ENCODE measurements at places on chromosomes 4 and X. TPM values are rescaled to one million over a fixed set of nuclear protein-coding genes. Genes with fewer than 3 reads are reported as not detected.

- DNase-seq = no peak
Measured at GRCh38 chr4:56115898-56116297, 167.2 kb downstream of the CEP135 start.

GRCh38 chrX:106726485-106727437 lies at the start of gene RNF128:
RNF128 (plus strand) TSS chrX:106726701; CDS start chrX:106726914, 213 bp downstream.
- DNase-seq = no peak

- no peak for DNase-seq
Measured at GRCh38 chr4:165085946-165086345, 26.7 kb downstream of the TMEM192 start.

Gene APLN
- polyA plus RNA-seq = 273 TPM

Gene SHOX
- not detected for polyA plus RNA-seq

GRCh38 chr4:72348701-72349100 lies 220.3 kb downstream of the ADAMTS3 start:
- no peak for DNase-seq

Gene RTL5
- polyA plus RNA-seq = 0.99 TPM

DNA sequence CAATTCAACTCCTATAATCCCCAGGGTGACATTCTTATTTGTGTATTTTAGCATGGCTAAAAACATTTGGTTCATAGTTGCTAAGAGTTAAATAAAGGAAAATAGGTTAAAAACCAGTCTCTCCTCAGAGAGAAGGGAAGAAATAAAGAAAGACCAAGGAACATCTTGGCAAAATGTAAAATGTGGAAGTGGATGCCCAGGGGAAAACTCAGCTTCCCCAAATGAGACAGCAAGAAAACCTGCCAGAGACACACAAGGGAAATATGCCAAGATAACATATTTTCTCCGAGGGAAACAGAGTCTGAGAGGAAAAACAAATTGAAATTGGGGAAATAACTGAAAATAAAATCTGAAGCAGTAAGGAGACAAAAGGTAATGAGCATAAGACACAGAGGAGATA lies 1569.3 kb downstream of the PCDH18 start:
- no peak for DNase-seq

- DNase-seq = peak; percentile 1
Measured at GRCh38 chrX:12115377-12115776, 22.9 kb upstream of the FRMPD4 start.

Gene MYOZ2
- 0.11 TPM for polyA plus RNA-seq

Gene RASSF6
- polyA plus RNA-seq = not detected

Gene VCX3B
- polyA plus RNA-seq = not detected

Gene CLCN4
- 7.6 TPM for polyA plus RNA-seq

DNA sequence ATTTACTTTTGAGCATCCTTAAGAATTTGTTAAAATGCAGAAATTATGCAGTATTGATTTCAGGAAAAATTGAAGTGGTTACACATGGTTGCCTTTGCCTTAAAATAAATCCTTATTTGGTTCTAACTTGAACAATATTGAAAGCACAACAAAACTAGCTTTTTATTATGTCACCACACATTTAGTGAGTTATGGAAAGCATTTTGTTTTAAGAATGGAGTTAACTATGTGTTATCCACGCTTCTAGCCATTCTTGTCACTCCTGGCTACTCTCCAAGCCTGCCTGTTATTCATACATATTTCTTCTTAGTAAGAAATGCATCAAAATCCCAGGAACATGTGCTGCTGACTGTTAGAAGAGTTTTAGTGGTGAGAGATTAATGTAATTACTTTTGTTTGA lies 73.9 kb downstream of the FAT4 start:
- DNase-seq = peak; percentile 82

- DNase-seq = no peak
Measured at GRCh38 chr4:118141240-118141639, 107.0 kb downstream of the NDST3 start.

Gene INTU
- 1.2 TPM for polyA plus RNA-seq

Gene PGAM4
- 0.18 TPM for polyA plus RNA-seq

GRCh38 chrX:151754047-151754429 lies 19.5 kb downstream of the CNGA2 start:
- no peak for DNase-seq

Gene COPS4
- polyA plus RNA-seq = 29.8 TPM

DNA sequence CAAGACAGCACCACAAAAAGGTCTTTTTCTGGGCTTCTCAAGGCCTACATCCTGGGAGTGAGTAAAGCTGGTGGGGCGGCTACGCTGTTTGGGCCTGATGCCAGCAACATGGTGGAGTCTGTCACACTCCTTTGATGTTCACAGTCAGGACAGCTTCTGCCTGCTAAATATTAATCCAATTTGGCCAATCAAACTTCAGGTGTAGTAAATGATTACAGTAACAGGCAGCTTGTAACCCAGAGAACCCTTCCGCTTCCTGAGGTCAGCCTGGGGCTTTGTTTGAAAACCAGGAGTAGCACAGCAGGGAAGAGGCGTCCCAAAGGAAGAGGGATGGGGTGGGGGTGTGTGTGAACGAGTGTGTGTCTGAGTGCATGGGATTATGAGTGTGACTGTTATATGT lies 220.4 kb downstream of the MAML3 start:
- DNase-seq = no peak

Gene MMRN1
- 143 TPM for polyA plus RNA-seq

DNA sequence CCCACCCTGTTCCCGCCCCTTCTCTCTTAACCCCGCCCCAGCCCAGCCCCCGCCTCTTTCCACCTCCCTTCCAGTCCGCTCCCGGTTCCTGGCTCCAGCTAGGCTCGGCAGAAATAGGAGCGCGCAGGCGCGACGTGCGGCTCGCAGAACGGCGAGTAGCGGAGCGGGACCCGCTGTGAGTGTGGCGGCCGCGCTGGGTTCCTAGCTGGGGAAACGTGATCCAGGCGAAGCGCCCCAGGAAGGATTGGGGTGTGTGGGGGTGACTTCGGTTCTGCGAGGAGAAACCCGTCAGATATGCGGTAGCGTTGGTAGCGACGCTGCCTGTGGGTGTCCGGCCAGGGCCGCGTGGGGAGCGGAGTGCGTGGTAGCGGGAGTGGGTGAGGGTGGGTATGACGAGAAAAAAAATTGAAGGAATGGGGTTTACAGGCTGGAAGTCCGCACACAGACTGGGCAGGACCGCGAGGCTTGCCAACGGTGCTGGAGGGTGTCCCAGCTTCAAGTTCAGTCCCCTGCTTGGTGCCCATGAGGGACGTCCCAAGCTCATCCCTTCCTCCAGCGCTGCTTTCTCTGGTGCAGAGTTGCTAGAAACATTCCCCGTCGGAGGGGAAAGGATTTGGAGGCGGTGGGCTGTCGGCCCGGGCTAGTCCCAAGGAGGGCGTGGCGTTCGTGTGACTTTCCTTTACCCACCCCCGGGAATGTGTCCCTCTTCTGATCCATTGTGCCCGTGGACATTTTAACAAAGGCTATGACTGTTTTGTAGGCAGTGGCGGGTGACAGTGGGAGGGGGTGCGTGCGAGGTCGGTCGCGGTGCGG lies at the start of gene PRRG1:
Gene PRRG1 (plus strand): TSS at position 144 of the 813 bp plus-strand sequence. CDS start 56,886 bp downstream, outside the sequence.
- DNase-seq = peak; percentile 77

Gene UGDH
- 41.3 TPM for polyA plus RNA-seq

DNA sequence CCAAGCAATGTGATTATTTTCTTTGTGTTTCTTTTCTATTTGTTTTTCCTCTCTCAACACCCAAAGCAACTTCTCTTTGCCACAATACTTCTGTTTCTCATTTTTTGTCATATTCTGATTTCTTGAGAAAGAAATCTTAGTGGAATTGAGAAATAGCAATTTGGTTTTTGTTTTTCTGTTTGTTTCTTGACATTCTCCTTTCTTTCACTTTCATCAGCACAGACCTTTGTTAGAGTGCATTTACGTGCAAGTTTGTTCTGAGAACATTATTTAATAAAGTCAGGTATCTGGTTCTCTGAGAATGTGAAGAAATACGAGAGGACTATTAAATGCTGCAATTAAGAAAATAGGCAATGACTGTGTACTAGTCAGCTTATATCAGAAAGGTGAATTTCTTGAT lies 608.1 kb upstream of the AADAT start:
- no peak for DNase-seq

DNA sequence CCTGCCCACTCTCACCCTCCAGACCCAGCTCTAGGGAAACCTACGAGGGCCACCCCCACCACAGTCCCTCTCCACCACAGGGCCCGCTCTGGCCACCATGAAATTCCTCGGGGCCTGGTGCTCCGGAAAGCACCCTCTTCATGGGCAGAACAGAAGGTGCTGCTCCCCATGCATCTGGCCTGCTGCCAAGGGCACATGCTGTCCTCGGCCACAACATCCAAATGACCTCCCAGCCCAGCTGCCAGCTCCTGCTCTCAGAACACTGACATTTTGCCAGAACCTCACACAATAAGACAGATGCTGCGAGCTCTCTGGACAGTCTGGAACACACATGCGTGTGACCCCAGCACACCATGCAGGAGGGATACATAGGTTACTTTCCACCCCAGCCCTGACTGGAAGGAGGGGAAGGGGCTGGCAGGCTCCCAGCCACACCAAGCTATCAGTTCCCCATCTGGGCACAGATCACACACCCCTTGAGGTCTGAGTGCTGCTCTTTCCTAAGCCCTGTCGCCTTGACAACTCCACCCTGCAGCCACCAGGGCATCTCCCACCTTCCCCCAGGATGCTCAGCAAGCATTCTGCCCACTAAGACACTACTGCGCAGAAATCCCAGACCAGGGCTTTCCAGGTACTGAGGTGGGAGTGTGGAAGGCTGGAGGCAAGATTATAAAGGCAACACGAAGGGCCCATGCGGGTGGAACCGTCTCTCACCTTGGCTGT lies 5.8 kb downstream of the CCNQ start:
- DNase-seq = no peak

DNA sequence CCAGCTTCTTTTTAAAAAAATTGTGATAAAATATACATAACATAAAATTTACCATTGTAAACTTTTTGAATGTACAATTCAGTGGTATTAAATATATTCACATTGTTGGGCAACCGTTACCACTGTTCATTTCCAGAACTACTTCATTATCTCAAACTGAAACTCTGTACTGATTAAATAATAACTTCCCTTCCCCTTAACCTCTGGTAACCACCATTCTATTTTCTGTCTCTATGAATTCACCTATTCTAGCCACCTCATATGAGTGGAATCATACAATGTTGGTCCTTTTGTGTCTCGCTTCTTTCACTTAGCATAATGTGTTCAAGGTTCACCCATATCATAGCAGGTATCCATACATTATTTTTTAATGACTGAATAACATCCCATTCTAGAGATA lies 8.3 kb downstream of the GPR50 start:
- DNase-seq = no peak

Gene VCX3A
- polyA plus RNA-seq = not detected

DNA sequence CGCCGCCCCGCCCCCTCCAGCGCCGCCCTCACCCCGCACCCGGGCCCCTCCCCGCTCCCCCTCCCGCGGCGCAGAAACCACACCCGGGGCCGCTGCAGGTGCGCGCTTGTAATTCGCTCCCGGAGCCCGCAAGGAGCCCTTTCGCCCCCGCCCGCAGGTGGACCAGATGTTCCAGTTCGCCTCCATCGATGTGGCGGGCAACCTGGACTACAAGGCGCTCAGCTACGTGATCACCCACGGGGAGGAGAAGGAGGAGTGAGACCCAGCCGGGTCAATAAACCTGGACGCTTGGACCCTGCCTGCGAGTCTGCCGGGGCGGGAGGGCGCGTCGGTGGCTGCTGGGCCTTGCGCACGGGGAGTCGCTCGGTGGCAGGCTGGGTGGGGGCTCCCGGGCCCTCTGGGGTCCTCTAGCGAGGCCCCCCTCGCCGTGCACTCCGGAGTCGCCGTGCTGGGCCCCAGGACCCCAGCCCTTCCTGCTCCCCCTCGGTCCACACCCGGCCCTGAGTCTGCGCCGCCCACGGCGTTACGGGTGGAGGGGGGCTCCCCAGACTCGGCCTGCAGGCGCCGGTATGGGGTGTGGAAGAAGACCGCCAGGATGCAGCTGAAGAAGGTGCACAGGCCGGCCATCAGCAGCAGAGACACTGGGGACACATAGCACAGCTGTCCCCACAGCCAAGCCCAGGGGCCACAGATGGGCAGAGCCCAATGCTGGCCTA lies 7.1 kb downstream of the SLC49A3 start:
- DNase-seq = no peak

Gene TMEM154
- 5.1 TPM for polyA plus RNA-seq

GRCh38 chrX:19683817-19684216 lies 168.5 kb upstream of the MAP3K15 start:
- no peak for DNase-seq

Gene WDFY3
- 42.7 TPM for polyA plus RNA-seq

GRCh38 chr4:30912098-30912714 lies 192.0 kb downstream of the PCDH7 start:
- no peak for DNase-seq

Gene SPANXD
- not detected for polyA plus RNA-seq

Gene GABRB1
- not detected for polyA plus RNA-seq

Gene F8A3
- not detected for polyA plus RNA-seq

Gene MAGEC2
- polyA plus RNA-seq = not detected

Gene MAGEA10
- polyA plus RNA-seq = not detected

DNA sequence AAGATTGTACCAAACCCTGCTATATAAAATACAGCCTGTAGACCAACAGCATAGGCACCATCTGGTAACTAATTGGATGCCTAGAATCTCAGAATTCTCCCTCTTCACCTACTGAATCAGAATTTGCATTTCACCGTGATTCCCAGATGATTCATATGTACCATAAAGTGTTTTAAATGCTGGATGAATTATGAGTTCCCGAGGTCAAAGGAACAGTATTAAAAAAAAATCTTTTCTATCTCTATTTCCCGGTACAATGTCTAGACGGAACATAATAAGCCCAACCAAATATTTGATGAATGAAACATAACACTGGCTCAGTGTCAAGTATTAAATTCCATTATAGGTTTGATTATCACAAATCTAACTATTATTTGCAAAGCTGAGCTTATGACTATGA lies 280.0 kb downstream of the ANKRD50 start:
- DNase-seq = peak; percentile 94

Gene FAM9C
- polyA plus RNA-seq = not detected

GRCh38 chrX:139178980-139179379 lies 351.6 kb upstream of the F9 start:
- DNase-seq = no peak

Gene HELT
- polyA plus RNA-seq = not detected

- peak; percentile 86 for DNase-seq
Measured at GRCh38 chrX:105837232-105837631, 14.9 kb downstream of the NRK start.

DNA sequence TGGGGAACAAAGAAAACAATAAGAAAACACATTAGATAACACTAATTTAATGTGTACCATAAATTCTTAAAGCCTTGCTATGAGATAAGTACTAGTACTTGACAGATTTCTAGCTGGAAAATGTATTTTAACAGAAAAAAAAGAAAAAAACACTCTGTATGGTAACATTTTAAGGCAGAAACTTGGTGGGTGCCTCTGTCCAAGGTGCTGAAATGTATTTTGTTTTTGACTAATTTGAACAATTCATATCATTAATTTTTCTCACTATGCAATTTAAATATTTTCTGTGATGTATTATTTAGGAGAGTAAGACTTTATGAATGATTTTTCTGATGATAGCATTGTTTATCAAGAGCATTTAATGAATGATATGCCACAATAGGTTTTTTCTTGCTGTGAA lies 107.5 kb downstream of the GABRG1 start:
- no peak for DNase-seq

GRCh38 chrX:68045008-68045577 lies 388.2 kb downstream of the OPHN1 start:
- no peak for DNase-seq

Gene RAB9A
- 8.7 TPM for polyA plus RNA-seq

GRCh38 chr4:45241976-45242375 lies 515.6 kb upstream of the GNPDA2 start:
- no peak for DNase-seq

GRCh38 chr4:38565271-38566199 lies 98.5 kb upstream of the KLF3 start:
- no peak for DNase-seq

- peak; percentile 11 for DNase-seq
Measured at GRCh38 chr4:150789864-150790263, 207.9 kb downstream of the MAB21L2 start.

Gene GPR78
- not detected for polyA plus RNA-seq

Data from endothelial cell of umbilical vein (primary cell).